ENCODE measurements at places on chromosomes 16 and 17.

DNA sequence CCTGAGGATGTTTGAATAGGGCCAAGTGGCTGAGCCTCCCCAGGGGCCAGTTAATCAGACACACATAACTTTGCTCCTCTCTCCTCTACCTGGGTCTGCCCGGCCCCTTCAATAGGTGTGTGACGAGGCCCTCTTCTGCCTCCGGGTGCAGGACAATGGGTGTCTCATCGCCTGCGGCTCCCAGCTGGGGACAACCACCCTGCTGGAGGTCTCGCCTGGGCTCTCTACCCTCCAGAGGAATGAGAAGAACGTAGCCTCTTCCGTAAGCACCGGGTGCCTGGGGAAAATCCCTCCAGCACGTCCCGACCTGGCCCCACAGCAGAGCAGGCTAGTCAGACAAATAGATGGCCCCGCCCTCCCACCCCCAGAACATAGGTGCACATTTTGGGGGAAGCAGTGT, 16.1 kb upstream of the KIF19 start:
- DNase-seq, result no peak

DNA sequence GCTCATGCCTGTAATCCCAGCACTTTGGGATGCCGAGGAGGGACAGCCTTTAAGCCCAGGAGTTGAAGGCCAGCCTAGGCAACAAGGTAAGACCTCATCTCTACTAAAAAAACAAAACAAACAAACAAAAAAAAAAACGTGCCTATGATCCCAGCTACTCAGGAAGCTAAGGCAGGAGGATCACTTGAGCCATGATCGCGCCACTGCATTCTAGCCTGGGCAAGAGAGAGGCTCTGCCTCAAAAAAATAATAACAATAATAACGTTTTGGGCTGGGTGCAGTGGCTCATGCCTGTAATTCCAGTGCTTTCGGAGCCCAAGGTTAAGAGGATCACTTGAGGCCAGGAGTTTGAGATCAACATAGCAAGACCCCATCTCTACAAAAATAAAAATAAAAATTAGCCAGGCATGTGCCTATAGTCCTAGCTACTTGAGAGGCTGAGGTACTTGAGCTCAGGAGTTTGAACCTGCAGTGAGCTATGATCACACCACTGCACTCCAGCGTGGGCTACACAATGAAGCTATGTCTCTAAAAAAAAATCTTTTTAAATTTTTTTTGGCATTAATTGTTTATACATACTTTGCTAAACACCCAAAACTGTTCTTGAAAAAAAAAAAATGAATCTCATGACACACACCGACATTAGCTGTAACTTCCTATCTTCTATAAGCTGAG, 3.3 kb downstream of the PHLPP2 start:
- DNase-seq, result no peak

- no peak for DNase-seq
Observed at GRCh38 chr16:72937360-72937759, 110.6 kb downstream of the ZFHX3 start.

DNA sequence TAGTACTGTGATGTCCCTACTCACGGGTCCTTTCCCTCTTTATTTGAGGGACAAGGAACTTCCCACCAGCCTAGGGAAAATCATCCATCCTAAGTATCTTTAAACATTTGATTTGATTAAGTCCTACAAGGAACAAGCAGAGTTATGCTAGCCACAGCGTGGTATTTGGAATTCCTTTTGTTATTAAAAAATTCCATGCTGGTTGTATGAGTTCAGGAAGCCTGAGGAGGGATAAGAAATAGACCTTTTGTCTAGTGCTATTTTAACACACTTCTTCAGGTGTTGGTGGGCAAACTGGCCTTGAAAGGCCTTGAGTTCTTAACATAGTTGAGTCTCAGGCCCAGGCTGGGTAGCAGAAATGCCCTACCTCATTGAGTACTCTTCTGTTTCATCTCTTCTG, 105.4 kb upstream of the TBX2 start:
- no peak for DNase-seq

GRCh38 chr16:28891964-28892890, 13.9 kb downstream of the ATP2A1 start:
- DNase-seq, result no peak

DNA sequence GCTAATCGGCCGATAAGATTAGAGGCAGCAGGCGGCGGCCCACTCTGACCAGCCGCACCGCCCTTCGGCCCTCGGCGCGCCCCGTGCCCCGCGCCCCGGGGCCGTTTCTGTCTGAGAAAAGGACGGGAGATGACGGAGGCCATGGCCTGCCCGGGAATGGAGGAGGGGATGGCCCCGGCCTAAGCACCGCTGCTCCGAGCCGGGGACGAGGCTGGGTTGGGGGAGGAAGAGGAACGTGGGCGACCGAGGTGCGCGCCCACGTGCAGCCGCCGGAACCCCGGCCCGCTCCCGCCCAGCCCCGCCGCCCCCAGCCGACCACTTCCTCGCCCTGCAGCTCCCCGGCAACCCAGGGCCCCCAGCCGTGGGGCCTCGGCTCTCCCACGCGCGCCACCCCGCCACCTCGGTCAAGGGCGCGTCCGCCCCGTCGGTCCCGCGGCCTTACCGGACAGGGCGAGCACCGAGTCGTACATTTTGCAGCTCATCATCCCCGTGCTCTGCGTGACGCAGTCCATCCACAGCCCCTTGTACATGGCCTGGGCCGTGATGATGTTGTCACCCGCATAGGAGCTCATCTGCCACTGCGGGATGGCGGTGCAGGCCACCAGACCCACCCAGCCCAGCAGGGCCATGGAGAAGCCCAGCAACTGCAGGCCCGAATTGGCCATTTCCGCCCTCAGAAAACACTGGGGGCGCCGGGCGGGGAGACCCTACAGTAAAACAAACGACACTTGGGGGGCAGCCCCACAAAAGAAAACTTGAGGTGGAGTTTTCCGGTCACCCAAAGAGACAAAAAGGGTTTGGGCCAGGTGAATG, 693 bp downstream of the CLDN7 start:
- DNase-seq, result no peak

- DNase-seq, result no peak
Observed at GRCh38 chr17:35879773-35880654, at the start of gene CCL5. CCL5 (minus strand) TSS chr17:35880360.

GRCh38 chr16:1626776-1627175, 14.6 kb downstream of the CRAMP1 start:
- no peak for DNase-seq

GRCh38 chr17:55416000-55416399, 5.6 kb downstream of the MMD start:
- DNase-seq, result no peak

- DNase-seq, result no peak
Observed at GRCh38 chr16:21302454-21302853, 24.4 kb upstream of the CRYM start.

DNA sequence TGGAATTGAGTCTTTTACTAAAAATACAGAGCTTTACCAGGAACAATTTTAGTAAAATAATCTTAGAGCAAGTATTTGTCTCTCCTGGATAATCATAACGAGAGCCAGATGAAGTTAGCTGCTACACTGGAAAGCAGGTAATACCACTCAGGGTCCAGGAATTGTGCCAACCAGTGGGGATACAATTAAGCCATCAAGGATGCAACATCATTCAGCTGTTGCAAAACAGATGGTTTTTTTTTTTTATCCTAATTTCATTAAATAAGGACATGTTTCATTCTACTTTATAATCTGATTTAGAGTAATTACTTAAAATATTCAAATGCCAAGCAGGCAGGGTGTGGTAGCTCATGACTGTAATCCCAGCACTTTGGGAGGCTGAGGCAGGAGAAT, 10.2 kb downstream of the MMD start:
- no peak for DNase-seq

DNA sequence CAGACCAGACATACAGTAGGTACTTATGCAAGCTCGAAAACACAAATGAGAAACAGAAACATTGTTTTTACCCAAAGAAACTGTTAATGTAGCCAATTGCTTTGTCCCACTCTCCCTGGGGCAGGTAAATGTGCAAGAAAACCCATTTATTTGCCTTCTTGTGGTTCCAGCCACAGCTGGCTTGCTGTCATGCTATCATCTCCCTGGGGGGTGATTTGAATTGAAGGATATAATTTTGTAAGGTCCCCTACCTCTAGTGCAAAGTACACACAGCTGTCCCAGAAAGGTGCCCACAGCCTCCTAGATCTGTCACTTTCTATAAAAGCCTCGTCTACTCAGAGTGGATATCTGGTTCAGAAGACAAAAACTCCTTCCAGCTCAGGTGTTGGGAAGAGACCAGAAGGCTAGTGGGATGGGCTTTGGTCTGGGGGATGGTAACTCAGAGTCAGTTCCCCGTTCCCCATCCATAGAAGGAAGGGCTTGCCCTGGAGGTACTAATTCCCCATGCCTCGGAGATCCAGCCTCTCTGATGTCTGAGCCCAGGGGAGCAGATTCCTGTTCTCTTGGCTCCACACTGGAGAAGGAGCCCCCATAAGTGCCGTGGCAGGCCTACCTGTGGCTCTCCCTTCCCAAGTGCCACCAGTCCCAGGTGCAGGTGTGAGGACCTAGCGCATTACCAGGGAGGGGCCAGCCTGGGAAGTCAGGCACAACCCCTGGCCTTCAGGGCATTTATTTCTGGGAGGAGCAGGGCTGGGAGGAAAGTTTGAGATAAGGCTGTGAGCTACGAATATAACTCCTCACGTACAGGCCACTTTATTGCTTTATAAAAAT, 2.4 kb upstream of the PRR15L start:
- no peak for DNase-seq

- no peak for DNase-seq
Observed at GRCh38 chr17:3800362-3801271, at the start of gene ITGAE. ITGAE (minus strand) TSS chr17:3801188; CDS start chr17:3801144, 44 bp downstream.

GRCh38 chr17:80949451-80950421, 41.9 kb upstream of the CHMP6 start:
- no peak for DNase-seq

- no peak for DNase-seq
Observed at GRCh38 chr16:81614171-81614570, 164.9 kb upstream of the PLCG2 start.

GRCh38 chr16:83266848-83267553, 540.8 kb upstream of the HSBP1 start:
- no peak for DNase-seq

DNA sequence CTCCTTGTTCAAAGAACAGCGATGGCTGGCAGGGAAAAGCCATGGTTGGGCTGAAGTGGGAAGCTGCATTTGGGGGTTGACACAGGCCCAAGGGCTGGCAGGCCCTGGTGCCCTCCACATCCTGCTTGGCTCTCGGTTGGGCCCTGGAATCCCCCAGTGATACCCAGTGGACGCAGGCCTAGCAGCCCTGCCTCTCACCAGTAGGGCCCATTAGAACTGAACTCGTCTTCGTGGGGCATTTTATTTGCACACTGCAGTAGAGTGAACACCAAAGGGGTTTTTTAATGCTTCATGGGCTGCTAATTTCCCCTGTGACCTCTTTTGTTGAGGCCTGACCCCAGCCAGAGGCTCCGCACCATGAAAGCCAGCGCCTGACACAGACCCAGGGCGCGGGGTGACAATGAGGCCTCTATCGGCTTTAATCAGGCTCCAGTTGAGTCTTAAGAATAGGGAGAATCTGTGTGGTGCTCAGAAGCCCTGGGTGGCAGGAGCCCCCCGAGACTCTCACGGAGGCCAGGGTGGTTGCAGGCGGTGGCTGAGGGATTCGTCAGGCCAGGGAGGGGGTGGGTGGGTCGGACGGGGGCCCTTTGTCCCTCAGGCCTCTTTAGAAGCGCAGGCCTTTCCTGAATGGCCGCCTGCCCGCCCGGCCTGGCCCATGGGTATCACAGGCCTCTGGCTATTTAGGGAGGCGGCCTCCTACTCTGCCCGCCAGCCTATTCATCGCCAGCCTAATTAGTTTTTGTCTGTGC, 199.3 kb downstream of the NTN1 start:
- DNase-seq, result no peak

GRCh38 chr16:85453703-85454102, 159.4 kb upstream of the GSE1 start:
- no peak for DNase-seq
